Muscle of arm (tissue), 14 donors: ENCODE measurements at places on chromosomes 7 and 10. TPM values are rescaled to one million over a fixed set of nuclear protein-coding genes. Genes with fewer than 3 reads are reported as not detected.

ATRNL1 gene
- polyA plus RNA-seq: 1.4 TPM

SPDYE6 gene
- polyA plus RNA-seq: 1.4 TPM

AKR1D1 gene
- not detected for polyA plus RNA-seq

FAM25G gene
- not detected for polyA plus RNA-seq

HYAL4 gene
- polyA plus RNA-seq: not detected

AFAP1L2 gene
- polyA plus RNA-seq: 32.3 TPM

FGL2 gene
- polyA plus RNA-seq: 35.7 TPM

FOXI2 gene
- polyA plus RNA-seq: 0.19 TPM

PRPS1L1 gene
- not detected for polyA plus RNA-seq

BAMBI gene
- polyA plus RNA-seq: 2.3 TPM

ZCWPW1 gene
- polyA plus RNA-seq: 17.3 TPM

PAPSS2 gene
- 13.9 TPM for polyA plus RNA-seq

CALHM1 gene
- not detected for polyA plus RNA-seq

EN2 gene
- 0.85 TPM for polyA plus RNA-seq

NPY4R2 gene
- not detected for polyA plus RNA-seq

MRLN gene
- 161 TPM for polyA plus RNA-seq

MPP7 gene
- 2.8 TPM for polyA plus RNA-seq

IGFBP1 gene
- 1.1 TPM for polyA plus RNA-seq

FERD3L gene
- not detected for polyA plus RNA-seq

NKX2-3 gene
- polyA plus RNA-seq: 5.4 TPM

SMKR1 gene
- not detected for polyA plus RNA-seq

CALML5 gene
- polyA plus RNA-seq: 0.94 TPM

LRRN3 gene
- polyA plus RNA-seq: 9.6 TPM

TAS2R41 gene
- polyA plus RNA-seq: not detected
